ENCODE measurements at places on chromosomes 2 and 18.

DNA sequence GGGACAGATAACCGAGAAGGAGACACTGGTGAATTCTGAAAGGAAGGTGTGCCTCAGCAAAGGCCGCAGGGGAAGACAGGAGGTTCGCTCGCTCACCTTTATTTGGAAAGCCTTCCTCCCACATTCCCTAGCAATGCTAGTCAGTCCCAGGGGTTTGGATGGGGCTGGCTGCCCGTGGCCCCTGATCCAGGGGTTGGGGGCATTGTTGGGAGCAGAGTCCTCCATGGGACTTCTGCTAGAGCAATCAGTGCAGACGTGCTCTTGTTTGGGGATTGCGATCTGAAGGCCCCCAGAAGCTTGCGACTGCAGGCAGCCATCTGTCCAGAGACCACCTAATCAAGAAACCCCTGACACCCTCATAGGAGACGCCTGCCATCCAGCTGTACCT is 6.0 kb upstream of the CYP27C1 start:
- DNase-seq: no peak

DNA sequence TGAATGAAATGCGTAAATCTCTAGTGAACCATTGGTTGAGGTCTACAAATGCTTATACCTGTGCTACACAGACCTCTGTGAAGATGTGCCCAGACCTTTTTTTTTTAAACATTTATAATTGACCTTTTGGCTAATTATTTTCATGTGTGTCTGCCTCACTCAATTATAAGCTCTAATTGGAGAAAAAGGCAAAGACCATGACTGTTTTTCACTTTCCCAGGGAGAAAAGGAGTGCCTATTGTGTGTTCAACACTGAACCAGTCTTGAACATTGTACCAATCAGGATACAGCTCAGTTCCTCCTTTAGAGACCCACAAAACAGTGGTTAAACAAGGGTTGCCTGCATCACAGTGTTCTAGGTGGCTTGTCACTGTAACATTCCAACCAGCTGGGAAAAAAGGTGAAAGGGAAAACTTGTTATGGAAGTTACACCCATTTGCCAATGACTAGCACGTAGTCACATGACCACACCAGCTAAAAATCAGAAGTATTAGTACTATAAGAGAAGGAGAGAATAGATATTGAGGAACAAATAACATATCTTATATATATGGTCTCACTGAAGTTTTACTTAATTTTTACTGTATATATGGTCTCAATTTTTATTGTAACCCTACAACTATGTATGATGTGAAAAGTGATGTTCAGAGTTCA is 13.4 kb downstream of the TANK start:
- no peak for DNase-seq

DNA sequence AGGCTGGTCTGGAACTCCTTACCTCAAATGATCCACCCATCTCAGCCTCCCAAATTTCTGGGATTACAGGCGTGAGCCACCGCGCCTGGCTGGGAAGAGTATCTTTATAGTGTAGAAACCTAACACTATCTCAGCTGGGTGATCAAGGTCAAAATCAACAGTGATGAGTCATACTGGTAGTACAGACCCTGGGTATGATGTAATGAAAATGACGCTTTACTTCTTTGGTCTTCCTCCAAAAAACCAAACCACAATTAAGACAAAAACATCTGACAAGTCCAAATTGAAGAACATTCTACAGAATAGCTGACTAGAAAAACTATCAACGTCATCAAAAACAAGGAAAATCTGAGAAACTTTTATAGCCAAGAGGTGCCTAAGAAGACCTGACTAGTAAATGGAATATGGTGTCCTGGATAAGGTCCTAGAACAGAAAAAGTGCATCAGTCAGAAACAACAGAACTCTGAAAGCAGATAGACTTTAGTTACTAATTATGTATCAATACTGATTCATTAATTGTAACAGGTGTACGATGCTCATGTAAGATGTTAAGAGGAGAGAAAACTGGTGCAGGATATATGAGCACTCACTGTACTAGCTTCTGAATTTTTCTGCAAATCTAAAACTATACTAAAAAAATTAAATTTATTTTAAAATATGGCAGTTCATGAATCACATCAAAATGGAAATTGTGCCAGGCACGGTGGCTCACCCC is 25.4 kb downstream of the PDCL3 start:
- no peak for DNase-seq

DNA sequence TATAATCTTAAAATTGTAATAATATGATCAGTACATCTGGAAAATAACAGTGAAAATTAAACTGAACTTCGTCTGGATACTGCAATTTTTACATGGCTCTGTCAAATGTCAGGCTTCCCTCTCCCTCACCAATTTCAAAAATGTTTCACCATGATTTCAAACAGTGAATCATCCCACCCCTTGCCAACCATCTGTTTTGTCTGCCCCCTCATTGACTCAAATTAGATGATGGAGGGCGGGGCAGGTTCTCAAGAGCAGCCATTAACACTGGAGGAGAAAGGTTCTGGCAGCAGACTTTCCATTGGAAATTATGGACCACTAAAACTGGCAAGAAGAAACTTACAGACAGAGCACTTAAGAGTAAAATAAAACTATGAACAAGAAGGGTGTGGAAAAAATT is 1195.7 kb upstream of the ZEB2 start:
- no peak for DNase-seq

DNA sequence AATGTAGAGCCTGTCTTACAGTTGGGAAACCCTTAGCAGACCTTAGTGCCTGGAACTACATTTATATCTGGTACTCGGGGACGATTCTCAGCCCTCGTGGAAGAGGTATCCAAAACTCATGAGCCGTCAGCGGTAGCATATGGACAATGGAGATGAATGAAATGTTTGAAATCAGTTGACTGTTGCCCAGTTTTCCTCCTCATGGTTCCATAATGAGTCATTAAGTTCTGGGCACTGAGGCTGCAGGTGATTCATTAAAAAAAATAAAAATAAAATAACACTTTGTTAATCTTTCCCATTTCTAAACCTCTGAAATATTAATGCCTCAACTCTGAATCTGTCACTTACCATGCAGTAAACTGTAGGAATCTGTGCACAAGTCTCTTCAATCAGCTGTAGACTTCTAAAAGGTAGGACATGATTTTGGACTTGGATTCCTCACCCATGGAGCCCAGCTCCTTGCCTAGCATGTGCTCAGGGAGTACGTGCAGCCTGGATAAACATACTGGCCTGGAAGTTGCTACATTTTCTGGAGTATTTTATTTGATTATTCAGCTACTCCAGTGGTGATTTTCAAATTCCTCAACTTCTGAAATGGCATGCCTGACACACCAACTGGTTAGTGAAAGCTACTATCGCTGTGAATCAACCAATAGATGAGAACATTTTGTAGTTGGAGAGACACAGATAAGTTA is 979.2 kb downstream of the CNTNAP5 start:
- DNase-seq: no peak

GRCh38 chr18:51278045-51278649 is 80.7 kb upstream of the MEX3C start:
- no peak for DNase-seq

- DNase-seq: no peak
These were observed 55.4 kb upstream of the THUMPD2 start for GRCh38 chr2:39834426-39834825.

DNA sequence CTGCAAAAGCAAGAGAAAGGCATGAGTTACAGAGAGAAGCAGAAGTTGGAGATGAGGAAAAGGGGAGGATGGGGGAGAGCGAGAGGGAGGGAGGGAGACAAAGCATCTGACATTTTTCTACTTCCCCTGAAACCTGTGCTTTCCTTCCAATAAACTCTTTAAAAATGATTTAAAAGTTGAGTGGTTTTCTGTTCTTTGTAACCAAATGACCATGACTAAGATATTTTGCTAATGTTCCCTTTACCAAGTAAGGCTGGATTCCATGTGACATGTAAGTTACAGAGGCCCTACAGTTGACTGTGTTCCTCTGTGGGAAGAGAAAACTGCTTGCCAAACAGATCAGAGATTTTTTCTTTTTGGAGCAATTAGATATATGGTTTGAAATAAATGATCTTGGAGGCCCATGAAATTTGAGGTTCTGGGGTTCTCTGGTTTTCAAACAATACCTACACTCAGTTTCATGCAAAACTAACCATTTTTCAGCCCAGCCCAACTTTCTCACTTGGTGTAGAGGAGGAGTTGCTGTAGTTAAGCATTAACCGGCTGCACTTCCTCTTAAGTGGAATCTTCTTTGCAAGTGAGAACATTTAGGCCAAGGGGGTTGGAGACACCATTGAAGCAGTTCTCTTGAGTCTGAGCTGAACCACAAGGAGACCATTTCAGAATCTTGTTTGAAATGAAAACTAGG is 34.5 kb downstream of the INSIG2 start:
- no peak for DNase-seq

DNA sequence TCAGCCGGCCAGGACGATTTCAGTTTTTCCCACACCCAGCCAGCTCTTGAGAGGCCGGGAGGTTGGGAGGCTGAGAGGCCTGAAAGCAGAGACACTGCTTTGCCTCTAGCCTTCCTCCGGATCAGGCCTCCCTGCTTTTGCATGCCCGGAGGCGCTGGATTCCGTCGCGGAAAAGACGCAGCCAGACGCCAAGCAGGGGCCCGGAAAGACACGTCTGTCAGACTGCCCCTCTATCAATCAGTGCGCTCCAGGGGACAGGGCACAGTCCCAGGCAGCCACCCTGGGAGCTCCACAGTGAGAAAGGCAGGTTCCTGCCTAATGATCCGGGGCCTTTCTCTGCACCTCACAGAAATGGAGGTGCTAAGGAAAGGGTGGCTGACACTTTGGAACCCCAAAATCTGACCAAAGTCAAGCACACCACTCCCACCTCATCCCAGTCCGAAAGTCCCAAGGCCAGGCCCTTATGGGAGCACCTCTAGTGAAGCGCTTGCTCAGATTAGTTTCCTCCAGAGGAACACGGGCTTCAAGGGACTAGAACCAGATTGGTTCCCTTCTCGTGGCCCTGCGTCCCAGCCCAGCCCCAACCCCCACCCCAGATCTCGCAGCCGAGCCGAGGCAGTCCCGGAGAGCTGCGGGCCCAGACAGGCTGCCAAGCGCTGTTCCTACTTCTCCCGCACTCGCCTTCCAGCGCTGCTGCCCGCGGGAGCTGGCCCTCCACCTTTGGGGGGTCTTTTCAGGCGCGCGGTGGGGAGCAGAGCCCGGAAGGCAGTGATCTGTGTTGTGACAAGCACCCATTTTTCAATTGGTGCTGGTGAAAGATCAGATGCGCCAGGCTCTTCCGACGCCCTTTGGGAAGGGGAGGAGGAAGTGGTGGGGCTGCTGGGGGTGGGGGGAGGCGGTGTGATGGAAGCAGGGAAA is 5.0 kb downstream of the DLX1 start:
- DNase-seq: no peak

- DNase-seq: no peak
These were observed 32.2 kb downstream of the RFX8 start for GRCh38 chr2:101442667-101443061.

DNA sequence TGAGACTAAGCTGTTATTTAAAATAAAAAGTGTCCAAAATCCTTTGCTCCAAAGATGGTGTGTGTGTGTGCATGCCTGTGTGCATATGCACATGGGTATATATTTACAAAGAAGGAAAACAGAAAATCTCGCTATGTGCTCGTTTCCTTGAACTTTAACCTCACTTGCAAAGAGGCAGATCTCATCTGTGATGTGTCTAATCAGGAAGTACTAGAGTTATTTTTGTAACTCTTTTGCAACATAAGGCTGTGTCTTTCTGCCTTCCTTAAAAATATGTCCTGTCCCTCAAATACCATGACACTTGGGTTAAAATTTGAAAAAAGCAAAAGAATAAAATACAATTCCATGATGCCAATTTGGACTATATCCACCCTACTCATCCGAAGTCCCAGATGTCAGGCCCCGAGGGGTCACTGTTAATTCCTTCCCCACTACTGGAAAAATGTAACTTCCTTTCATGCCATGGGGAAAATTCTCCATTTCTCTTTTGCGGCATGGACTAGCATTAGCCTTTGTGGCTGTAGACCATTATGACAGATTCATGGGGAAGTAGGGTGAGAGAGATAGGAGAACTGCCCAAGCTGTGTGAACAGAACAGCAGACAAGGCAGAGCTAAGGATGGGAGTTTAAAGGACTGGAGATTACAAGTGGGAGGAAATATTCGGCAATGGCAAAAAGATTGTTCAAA is 191.3 kb downstream of the MYO1B start:
- DNase-seq: no peak

DNA sequence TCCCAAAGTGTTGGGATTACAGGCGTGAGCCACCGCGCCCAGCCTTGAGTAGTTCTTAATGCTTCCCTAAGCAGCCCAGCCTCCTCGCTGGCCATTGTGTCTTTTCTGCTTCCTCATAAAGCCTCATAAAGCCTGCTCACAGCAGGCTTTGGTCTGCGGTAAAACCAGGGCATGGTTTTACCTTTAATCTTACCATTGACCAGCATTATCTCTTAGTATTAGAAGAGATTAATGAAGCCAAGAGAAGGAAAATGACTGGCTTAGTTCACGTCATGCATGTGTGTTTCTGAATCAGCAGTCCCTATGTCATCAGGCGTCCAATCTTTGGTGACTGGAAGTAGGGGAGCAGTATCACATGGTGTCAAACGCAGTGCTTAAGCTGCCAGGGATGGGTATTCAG is 14.9 kb upstream of the CDCA7 start:
- DNase-seq: no peak

GRCh38 chr2:198102120-198102519 is 297.7 kb downstream of the PLCL1 start:
- DNase-seq: no peak

- DNase-seq: no peak
These were observed 662.1 kb downstream of the LRP1B start for GRCh38 chr2:141468761-141469160.

DNA sequence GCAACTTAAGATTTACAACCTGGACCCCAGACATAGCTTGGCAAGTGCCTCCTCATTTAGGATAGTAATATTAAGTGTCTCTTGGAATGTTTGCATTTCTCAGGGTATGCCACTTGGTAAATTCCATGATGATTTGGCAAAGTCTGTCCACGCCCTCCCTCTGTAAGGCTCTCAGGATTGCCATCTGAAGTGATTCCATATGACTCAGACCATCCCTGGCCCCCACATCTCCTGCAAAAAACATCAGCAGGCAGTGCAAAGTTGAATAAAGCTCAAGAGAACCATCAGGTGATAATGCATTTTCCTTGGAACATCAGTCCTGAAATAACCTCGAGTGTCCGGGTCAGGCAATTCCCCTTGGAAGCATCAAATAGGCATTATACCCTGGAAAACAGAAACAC is 27.1 kb upstream of the PIEZO2 start:
- no peak for DNase-seq

DNA sequence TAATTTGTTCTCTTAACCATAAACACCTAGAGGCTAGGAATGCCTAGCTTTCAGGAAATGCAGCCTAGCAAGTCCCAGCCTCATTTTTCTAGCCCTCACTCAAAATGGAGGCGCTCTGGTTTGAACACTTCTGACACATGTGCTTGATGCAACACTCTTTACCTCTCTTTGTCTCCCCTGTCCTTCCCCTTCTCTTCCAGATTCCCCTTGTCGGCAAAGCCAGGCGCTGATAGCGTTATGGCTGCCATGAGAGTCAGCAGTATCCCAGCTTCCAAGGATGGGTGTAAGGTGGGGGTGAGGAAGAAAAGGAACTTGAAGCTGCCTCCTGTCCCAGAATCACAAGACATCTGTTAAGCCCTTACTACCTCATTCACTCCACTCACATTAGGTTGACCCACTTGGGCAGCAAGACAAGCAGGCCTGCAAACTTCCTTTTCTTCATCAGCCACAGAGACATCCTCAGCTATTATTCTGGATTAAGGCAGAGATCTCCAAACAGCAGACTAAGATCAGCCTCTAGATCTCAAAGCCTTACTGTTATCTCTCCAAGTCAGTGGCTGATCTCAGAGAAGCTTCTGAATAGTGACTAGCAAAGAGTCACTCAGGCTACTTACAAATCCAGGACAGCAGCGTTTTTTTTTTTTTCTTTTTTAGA is 1.9 kb upstream of the ST3GAL5 start:
- DNase-seq: no peak
